ENCODE measurements at places on chromosomes 3 and 15.

DNA sequence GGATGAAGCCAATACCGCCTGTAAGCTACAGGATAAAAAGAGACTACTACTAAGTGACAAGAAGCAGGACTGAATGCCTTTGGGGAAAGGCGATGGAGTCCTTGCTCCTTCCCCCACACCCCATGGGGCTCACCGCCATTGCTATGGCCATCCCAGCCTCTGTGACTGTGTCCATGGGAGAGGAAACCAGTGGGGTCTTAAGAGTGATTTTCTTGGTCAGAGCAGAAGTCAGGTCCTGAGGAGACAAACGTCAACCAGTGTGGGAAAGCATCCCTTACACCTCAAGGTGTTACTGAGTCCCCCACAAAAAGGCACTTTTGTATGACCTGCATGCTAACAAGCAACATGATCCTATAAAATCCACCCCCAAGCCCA is 913 bp downstream of the IMPDH2 start:
- no peak for DNase-seq

GRCh38 chr3:109118584-109118983 is 650 bp upstream of the MORC1 start:
- no peak for DNase-seq

DNA sequence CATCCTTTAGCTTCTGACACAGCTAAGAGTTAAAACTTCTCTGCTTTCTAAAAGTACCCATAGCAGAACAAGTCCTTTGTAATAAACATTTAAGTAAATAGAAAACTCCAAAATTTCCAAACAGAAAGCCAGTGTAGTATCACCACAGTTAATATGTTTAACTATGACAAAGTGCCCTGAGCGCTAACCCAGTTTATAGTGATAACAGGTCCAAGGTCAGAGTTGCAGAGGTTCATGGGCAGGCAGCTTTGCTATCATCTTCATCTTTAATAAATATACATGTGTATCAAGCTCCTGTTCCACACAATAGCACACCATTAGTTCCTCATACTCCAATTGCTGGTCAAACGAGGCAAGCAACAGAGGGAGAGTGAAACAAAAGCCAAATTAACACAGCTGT is 12.4 kb upstream of the TOP2B start:
- no peak for DNase-seq

DNA sequence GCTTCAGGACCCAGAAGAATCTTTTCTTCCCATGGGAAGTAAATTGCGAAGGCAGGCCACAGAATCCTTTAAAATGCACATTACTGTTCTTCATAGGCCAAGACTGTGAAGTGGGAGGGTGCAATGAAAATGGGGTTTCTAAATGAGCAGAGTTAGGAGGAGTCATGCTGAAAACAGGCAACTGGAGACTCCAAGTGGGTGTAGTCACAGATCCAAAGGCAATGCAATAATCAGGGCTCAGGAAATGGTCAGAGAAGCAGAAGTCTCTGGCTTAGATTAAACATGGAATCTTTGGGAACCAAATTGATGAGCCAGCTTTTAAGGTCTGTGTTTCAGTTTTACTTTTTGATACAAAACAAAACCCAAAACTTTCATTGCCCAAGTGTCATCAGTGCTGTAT is 37.6 kb downstream of the HHLA2 start:
- DNase-seq = no peak

- no peak for DNase-seq
Measured at GRCh38 chr15:91338766-91339165, 238.7 kb downstream of the SV2B start.

GRCh38 chr15:63473999-63474809 is 30.2 kb upstream of the USP3 start:
- DNase-seq = no peak

DNA sequence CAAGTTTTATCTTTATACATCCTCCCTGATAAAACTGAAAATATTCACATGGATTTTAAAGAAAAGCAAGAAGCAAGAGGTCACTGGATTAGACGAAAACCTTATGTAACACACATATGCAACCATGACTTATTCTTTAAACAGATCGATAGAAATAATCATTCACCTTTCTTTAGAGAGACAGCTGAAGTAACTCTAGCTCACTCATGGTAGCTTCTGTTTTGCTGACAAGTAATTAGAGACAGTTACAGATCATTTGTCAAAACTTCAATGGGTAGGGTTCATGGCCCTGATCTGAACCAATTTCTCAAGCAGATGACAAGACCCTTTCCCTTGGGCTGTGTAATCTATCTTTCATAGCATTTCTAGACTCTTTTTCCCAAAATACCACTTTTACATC is 74.5 kb downstream of the PLCH1 start:
- DNase-seq = no peak

DNA sequence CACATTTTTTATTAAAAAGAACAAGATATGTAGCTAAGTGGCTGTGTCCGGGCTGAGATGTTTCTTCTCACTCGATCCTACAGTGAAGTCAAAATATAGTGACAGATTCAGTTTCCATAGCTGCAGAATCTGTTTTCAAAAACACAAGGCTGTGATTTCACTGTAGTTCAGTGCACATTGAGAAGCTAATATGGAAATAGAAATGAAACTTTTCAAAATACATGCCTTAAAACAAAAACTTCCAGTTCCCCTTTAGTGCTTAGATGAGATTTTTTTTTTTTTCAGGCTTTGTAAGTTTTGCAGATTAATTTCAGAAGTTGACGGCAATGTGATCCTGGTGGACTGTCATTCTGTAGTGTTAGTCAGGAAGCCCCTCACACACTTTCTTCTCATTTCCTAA is 23.8 kb upstream of the TRAK1 start:
- DNase-seq = peak; percentile 67

DNA sequence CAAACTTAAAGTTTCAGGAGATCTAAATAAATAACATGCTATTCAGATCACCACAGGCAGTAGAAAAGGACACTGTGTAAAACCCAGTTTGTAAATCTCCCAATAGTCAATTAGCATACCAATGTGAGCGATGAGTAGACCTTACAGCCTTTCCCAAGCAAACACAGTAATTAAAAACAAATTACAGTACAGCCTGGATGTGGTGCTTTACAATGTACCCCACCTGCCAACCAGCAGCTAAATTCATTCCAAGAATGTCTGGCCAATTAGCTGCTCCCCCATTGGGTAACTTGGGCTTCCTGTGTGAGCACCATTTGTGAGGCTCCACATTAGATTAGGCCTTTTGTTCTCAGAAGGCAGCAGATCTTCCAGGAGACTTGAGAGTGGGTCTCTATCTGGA is 635.0 kb downstream of the TBL1XR1 start:
- DNase-seq = no peak

GRCh38 chr15:49115062-49115461 is 40.3 kb downstream of the COPS2 start:
- DNase-seq = no peak

- no peak for DNase-seq
Measured at GRCh38 chr15:40243126-40243810, 4.4 kb downstream of the PAK6 start.

DNA sequence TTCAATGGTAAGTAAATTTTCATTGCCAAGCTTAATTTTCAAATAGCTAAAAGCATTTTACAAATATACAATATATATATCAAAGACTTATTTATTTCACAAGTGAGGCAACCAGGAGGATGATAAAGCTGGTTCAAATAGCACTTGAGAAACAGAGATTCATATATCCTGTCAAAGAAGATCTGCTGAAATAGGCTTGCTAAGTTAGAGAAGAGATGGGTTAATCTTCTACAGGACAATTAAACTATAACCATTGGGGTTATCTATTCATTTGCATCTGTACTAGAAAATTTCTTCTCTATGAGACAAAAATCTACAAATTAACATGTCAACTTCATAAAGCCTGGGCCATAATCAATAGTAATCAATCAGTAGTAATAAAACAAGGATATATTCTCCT is 637.7 kb upstream of the UBE2E2 start:
- no peak for DNase-seq

- DNase-seq = no peak
Measured at GRCh38 chr3:150300388-150300787, 107.7 kb upstream of the TSC22D2 start.

- no peak for DNase-seq
Measured at GRCh38 chr15:39578851-39579486, 1.9 kb upstream of the THBS1 start.

DNA sequence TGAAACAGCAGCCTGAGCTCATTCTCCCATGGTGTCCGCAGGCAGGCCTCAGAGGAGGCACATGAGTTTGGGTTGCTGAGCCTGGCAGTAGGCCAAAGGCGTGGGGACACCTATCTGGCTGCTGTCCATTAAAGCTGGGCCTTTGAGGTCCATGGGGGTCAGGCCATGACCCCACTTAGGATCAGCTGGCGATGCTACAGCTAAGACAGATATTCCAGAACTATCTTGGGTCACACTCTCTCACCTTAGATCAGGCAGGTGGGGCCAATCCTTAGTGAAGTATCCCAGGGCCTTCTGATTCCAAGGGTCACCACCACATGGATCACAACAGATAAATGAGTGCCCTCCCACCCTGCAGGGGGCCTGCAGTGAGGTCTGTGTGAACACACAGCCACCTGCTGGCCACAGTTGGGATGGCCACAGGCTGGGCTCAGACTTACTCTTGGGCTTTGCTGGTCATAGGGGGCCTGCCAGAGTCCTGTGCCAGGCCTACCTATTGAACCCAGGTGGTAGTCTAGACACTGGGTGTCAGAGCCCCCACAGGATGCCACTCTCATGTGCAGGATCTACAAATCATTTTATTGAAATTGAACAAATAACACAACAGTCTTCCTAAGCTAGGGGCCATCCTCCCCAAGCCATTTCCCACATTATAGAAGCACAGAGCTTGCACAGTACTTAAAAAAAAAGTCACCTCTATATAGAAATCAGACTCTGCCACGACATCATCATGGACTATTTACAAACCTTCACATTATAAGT is 2.0 kb upstream of the HYAL2 start:
- peak; percentile 67 for DNase-seq

DNA sequence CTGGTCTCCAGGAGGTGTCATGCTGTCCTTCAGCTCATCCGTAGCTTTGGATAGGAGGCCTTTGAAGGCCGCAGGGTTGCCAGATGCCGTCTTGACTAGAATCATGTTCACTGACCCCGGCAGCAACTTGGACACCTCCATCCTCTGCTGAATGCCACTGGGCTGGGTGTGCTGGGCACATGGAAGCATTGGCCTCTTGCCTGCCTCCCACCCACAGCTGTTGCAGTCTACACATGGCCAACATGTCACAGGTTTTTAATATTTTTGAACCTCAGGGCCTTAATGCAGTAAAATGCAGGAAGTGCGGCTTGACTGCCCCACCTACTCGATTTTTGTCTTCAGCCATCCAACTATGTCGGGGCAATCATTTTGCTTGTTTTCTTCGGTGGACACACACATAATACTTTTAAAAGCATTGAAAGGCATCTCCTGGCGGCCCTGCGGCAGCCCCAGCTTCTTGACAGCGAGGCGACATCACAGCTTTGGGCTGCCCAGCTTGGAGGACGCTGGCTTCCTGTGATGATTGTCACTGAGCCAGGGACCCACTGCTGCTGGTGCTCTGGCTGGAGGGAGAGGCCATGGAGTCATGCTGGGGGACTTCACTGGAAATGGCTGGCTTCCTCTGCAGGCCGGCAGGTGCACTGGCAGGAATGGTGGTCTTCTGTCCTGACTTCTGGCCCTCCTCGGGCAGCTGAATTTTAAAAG is 31.6 kb upstream of the ACAD9 start:
- no peak for DNase-seq

GRCh38 chr3:48847053-48847503 is 596 bp downstream of the PRKAR2A start:
- DNase-seq = peak; percentile 33

- DNase-seq = no peak
Measured at GRCh38 chr3:129608087-129608935, 1.8 kb upstream of the PLXND1 start.

- peak; percentile 95 for DNase-seq
Measured at GRCh38 chr3:126472277-126473006, 3.2 kb downstream of the ZXDC start.

DNA sequence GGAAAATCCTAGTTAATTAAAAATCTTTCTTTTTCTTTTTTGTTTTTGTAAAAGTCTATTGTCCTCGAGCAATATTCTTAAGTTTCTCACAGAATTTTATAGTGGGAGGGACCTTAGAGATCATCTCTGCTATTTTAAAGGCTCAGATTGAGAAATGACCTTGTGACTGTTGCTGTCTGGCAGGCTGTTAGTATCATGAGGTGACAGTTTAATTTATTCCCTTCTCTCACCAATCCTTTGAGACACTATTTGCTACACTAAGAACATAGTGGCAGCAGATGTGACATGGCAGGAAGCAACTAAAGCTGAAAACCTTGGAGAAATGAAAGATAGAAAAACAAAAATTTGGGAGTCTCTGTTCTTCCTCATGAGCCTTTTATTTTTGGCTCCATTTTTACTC is 24.9 kb downstream of the APPL1 start:
- no peak for DNase-seq

- no peak for DNase-seq
Measured at GRCh38 chr3:53174346-53175250, 13.6 kb downstream of the PRKCD start.

Data from CD14-positive monocyte (primary cell).